ENCODE measurements at places on chromosomes 2 and 18.

DNA sequence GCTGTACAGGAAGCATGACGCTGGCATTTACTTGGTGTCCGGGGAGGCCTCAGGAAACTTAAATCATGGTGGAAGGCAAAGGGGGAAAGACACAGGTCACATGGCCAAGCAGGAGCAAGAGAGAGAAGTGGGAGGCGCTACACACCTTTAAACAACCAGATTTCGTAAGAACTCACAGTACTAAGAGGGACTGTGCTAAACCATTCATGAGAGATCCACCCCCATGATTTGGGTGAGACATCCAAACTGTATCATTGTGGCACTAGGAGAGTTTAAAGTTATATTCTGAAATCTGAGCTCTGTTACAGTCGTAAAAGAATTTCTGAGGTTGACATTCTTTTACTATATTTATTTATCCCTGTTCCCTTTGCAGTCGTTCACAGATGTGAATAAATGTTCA, 116.6 kb downstream of the ICA1L start:
- no peak for DNase-seq

DNA sequence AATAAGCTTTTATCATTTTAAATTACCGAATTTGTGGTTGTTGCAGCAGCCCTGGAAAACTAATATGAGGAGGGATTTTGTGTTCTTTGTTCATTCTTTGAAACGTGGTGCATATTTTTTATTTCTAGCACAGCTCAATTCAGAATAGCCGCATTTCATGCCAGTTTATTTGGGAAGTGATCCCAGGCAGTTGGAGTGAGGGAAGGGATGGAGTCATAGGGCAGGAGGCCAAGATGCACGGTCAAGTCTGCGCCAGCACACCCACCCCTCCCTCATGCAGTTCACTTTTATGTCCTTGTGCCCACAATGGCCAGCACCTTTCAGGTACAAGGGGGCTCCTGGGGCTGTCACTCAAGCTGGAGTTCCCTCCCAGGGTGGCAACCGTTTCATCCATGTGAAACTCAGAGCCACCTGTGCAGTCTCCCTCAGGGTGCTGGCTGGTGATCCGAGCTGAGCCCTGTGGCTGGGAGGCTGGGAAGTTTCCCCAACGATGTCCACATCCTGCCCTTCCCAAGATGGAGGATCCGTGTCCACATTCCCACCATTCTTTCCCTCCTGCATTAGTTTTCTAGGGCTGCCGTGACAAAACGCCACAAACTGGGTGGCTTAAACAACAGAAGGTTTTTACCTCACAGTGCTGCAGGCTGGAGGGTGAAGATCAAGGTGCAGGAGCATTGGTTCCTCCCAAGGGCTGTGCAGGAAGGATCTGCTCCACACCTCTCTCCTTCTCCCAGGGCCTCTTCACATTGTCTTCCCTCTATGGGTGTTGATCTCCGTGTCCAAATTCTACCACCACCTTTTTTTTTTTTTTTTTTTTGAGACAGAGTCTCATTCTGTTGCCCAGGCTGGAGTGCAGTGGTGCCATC, 68.5 kb upstream of the ITGA6 start:
- no peak for DNase-seq

DNA sequence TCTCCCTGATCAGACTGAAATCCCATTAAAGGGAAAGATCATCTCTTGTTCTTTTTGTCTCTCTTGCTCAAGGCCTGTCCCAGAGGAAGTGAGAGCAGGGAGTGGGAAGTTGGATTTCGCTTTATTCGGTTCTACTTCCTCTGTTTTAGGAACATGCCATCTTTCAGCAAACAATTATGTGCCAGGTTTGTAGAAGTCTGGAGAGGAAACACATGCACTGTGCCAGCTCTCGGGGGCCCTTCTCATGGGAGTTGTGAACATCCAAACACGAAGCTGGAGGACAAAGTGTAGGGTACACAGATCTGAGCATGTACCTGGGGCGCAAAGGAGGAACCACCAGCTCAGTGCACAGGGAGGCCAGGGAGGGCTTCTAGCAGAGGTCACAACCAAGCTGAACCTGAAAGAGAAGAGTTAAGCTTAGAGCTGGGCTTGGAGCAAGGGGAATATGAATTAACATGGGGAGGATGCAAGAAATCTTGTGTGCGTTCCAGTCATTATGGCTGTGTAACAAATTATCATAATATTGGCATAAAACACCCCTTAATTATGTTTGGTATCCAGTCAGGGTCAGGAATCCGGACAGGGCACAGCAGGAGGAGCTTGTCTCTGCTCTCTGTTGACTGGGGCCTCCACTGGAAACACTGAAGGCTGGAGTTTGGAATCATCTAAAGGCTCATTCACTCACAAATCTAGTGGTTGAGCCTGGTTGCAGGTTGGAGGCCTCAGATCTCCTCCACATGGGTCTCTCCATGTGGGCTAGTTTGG, 128.6 kb downstream of the ZFP36L2 start:
- no peak for DNase-seq

DNA sequence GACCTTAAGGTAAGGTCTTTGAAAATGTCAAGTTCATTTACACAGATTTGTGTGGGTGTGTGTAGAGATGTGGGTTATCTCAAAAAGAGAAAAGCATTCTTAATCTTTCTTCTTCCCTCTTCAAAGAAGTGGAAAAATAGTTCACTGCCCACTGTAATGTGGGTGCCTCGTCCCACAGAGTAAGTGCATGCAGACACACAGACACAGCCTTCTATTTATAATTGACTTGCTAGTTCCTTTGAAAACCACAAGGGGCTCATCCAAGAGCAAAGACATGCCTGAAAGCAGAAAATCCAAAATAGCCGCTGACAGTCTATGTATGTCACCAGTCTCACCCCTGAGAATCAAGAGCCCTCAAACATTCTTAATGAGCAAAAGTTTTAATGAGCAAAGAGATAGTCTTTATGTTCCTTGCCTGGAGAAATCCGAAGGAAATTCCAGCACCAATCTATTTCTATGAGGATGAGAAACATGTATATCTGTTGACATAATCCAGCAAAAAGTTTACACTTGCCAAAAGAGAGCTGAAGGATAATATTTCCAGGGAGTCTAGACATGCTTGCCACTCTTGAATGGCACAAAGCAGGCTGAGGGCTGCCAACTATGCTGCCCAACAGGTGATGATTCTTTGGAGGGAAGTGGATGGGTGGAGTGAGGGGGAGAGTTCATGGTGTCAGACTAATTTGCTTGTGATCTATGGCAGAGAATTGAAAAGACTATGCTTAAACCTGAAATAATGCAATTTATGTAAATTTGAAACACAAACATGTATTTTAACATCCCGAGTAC, 93.9 kb downstream of the ACVR1 start:
- DNase-seq, result no peak
